ENCODE measurements at places on chromosomes 4 and X. TPM values are rescaled to one million over a fixed set of nuclear protein-coding genes. Genes with fewer than 3 reads are reported as not detected.

DNA sequence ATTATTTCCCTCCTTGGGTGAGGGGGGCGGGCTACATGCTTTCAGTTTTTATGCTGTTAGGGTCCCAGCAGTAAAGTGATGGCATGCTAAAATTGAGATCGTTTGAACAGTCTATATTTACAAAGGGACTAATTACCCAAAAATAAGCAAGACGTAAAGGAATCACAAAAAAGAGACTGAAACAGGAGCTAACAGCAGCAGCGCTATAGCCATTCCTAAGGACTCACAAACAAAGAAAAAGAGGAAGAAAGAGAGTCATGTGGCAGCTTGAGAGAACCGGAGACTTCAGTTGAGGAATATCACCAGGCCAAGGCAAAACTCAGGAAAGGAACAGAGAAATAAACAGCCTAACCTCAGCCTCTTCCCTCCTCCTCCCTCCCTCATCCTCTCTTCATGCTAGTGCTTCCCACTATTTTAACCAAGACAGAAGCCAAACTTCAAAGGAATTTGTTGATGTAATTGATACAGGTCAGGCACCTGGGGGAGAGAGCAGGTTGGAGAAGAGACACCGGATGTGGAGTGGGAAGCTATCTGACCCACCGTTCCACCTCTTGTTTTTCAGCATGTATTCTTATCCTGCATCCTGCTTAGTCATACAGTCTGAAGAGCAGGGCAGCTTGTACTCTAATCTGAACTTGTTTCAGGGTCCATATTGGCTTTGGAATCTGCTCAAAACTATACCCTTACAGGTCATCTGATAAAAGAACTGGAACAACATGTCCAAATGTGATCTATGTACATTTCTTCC, 383.7 kb downstream of the NAF1 start:
- no peak for DNase-seq
- no peak overlapping the region for H3K4me3 ChIP-seq
- no peaks in the 10 kb centered on the region for H3K27me3 ChIP-seq
- no peaks in the 10 kb centered on the region for H3K4me1 ChIP-seq
- no peak overlapping the region for H3K27ac ChIP-seq
- no peaks in the 10 kb centered on the region for H3K36me3 ChIP-seq

DNA sequence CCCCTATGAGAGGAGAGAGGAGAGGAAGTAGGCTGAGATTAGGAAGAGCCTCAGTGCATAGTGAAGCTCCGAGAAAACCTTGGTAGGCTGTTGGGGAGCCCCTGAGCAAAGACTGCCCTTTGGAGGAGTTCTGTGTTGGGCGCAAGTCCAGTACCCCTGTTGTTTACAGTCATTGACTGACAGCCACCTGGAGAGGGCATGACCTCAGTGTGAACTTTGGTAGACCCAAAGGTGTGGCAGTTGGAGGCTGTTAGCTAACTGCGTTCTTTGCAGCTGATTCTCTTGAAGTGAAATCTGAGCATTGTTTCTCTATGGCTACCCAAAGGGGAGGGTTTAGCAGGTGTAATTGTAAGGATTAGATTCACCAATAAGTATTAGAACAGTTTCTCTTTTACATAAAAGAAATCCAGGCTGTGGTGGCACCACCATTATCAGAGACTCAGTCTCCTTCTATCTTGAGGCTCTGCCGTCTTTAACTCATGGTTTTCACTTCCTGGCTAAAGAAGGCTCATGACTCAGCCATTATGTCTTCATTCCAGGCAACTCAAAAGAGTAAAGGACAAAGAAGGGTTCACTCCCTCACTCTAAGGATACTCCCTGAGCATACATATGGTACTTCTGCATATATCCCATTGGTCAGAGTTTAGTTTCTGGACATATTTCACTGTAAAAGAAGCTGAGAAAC, 33.4 kb downstream of the ANXA3 start:
- DNase-seq = no peak
- no peaks in the 10 kb centered on the region for H3K4me1 ChIP-seq
- H3K27me3 ChIP-seq = no peaks in the 10 kb centered on the region
- H3K4me3 ChIP-seq = no peak overlapping the region
- no peaks in the 10 kb centered on the region for H3K36me3 ChIP-seq
- H3K27ac ChIP-seq = no peak overlapping the region

The VCX3A gene
- not detected for total RNA-seq

GRCh38 chr4:54315561-54316538, 86.8 kb downstream of the PDGFRA start:
- DNase-seq = no peak
- no peak overlapping the region for H3K27ac ChIP-seq
- no peaks in the 10 kb centered on the region for H3K27me3 ChIP-seq
- H3K36me3 ChIP-seq = no peaks in the 10 kb centered on the region

The KLB gene
- total RNA-seq = 0.08 TPM

The FRMD7 gene
- total RNA-seq = 0.30 TPM

The DOK7 gene
- total RNA-seq = 33.4 TPM

DNA sequence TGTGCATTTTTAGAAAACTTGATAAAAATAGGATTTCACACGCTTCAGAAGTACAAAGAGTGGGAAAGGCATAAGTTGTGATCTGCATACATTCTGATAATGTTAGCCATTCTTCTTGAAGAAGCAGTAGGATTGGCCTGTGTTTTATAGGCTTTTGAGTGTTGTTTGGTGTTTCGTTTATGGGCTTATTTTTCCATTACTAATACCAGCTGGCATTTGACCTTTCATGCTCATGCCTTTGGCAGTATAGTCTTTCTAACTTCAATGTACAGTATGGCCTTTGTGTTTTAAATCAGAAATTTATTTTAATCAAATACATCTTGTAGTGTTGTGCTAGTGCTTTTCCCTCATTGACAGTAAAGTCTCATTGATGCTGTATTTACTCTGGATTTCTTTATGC, 51.5 kb upstream of the SLC4A4 start:
- no peaks in the 10 kb centered on the region for H3K27me3 ChIP-seq
- no peaks in the 10 kb centered on the region for H3K36me3 ChIP-seq
- DNase-seq = no peak
- H3K4me1 ChIP-seq = no peaks in the 10 kb centered on the region

The JADE1 gene
- total RNA-seq = 34.9 TPM

The PNCK gene
- 0.75 TPM for total RNA-seq

GRCh38 chrX:23732704-23733103, 10.4 kb downstream of the ACOT9 start:
- no peak overlapping the region for H3K27ac ChIP-seq
- no peak for DNase-seq
- H3K27me3 ChIP-seq = no peaks in the 10 kb centered on the region
- no peak overlapping the region for H3K4me3 ChIP-seq
- no peaks in the 10 kb centered on the region for H3K4me1 ChIP-seq
- H3K36me3 ChIP-seq = no peaks in the 10 kb centered on the region

GRCh38 chr4:96455045-96455720, 615.3 kb downstream of the PDHA2 start:
- no peaks in the 10 kb centered on the region for H3K4me1 ChIP-seq
- no peak overlapping the region for H3K27ac ChIP-seq
- H3K27me3 ChIP-seq = no peaks in the 10 kb centered on the region
- H3K4me3 ChIP-seq = no peak overlapping the region
- no peaks in the 10 kb centered on the region for H3K36me3 ChIP-seq
- DNase-seq = no peak

- H3K4me3 ChIP-seq = no peak overlapping the region
- H3K27me3 ChIP-seq = no peaks in the 10 kb centered on the region
- H3K27ac ChIP-seq = no peak overlapping the region
- no peaks in the 10 kb centered on the region for H3K36me3 ChIP-seq
- DNase-seq = peak; percentile 39
- H3K4me1 ChIP-seq = peaks cover 2% of the 10 kb centered on the region
Measured at GRCh38 chrX:13647709-13648212, 5.2 kb upstream of the TCEANC start.

- no peak for DNase-seq
- H3K27me3 ChIP-seq = no peaks in the 10 kb centered on the region
- no peak overlapping the region for H3K27ac ChIP-seq
Measured at GRCh38 chr4:136800248-136800647, 732.0 kb downstream of the PCDH18 start.

The MAGEA10 gene
- total RNA-seq = not detected

DNA sequence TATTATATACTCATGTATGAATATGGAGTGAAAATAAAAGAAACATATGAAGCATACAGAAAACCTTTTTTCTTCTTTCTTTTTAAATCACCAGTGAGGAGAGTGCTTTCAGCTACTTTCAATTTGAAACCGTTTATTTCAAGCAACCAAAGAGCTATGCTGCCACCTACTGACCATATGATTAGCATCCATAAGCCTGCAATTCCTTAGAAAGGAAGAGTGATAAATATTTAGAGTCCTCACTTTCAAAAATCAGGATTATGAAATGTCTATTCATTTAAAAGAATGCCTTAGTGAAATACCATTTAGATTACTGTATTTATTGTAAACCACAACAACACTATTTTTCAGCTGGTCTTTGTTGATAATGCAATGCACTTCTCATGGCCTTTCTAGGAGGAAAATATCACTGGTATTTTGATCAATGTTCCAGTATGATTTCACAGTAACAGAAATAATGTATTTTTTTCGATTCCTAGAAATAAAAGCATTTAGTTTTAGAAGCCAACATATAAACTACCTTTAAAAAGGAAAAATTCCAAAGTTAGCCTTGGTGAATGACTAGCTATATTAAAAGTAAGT, 667.6 kb downstream of the PCDH18 start:
- no peaks in the 10 kb centered on the region for H3K36me3 ChIP-seq
- DNase-seq = no peak
- H3K4me3 ChIP-seq = no peak overlapping the region

- H3K27ac ChIP-seq = no peak overlapping the region
- no peaks in the 10 kb centered on the region for H3K27me3 ChIP-seq
- H3K4me1 ChIP-seq = no peaks in the 10 kb centered on the region
Measured at GRCh38 chrX:118595501-118596042, 100.0 kb downstream of the DOCK11 start.

The PARM1 gene
- 13.6 TPM for total RNA-seq

GRCh38 chr4:36189511-36190226, 54.6 kb downstream of the ARAP2 start:
- no peaks in the 10 kb centered on the region for H3K36me3 ChIP-seq
- H3K4me1 ChIP-seq = no peaks in the 10 kb centered on the region
- H3K27me3 ChIP-seq = no peaks in the 10 kb centered on the region
- H3K27ac ChIP-seq = no peak overlapping the region
- no peak overlapping the region for H3K4me3 ChIP-seq

- no peak overlapping the region for H3K27ac ChIP-seq
- peak overlapping the region; percentile 49 for H3K4me3 ChIP-seq
- no peaks in the 10 kb centered on the region for H3K36me3 ChIP-seq
- DNase-seq = peak; percentile 61
Measured at GRCh38 chr4:6308899-6309643, 39.4 kb downstream of the WFS1 start.

The PASD1 gene
- total RNA-seq = not detected

GRCh38 chr4:34220601-34221000, 2023.7 kb downstream of the ARAP2 start:
- DNase-seq = no peak
- H3K27ac ChIP-seq = no peak overlapping the region
- H3K4me3 ChIP-seq = no peak overlapping the region
- H3K36me3 ChIP-seq = no peaks in the 10 kb centered on the region

GRCh38 chrX:70096052-70096451, 33.8 kb downstream of the OTUD6A start:
- no peak overlapping the region for H3K27ac ChIP-seq
- DNase-seq = no peak
- H3K4me3 ChIP-seq = no peak overlapping the region
- no peaks in the 10 kb centered on the region for H3K36me3 ChIP-seq

DNA sequence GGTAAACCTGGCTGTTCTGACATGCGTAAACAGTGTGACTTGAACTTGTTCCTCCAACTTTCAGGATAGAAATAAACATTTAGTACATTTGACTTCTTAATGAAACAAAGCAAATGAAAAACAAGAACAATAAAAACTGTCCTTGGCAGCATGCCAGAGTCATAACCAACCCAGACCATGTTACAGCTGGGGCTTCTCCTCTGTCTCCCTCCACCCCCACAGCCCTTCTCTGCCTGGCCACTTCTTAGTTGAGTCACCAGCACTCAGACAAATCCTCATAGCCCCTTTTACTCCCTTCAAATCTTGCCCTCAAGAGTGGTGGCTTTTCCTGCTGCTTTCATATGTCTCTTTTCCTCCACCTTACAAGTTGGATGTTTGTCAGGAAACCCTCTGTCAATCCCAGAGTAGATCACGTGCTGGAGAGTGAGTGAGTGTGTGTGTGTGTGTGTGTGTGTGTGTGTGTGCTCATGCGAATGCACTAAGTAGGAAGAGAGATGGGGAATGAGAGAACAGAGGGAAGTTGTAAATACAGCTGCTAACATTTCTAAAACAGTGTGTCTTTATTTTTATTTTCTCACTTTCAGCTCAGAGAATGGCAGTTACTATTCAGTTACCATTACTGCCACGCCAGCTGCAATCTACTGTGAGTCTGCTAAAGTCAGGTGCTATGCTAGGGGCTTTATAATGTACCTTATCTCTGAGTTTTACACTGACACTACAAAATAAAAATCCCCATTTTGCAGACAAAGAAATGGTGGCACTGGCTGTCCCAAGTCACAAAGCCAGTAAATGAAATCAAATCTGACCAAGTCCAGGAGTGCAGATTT, 15.0 kb downstream of the SCARB2 start:
- H3K27me3 ChIP-seq = no peaks in the 10 kb centered on the region
- DNase-seq = peak; percentile 62
- H3K27ac ChIP-seq = no peak overlapping the region
- H3K4me1 ChIP-seq = peaks cover 30% of the 10 kb centered on the region

- H3K36me3 ChIP-seq = no peaks in the 10 kb centered on the region
- DNase-seq = no peak
- H3K27ac ChIP-seq = no peak overlapping the region
- no peaks in the 10 kb centered on the region for H3K4me1 ChIP-seq
- no peaks in the 10 kb centered on the region for H3K27me3 ChIP-seq
Measured at GRCh38 chr4:57158762-57159161, 48.6 kb upstream of the IGFBP7 start.

The TXK gene
- 0.20 TPM for total RNA-seq

The HEPH gene
- total RNA-seq = 20.3 TPM

The DMD gene
- total RNA-seq = 47.5 TPM

- H3K27me3 ChIP-seq = no peaks in the 10 kb centered on the region
- H3K4me3 ChIP-seq = no peak overlapping the region
- no peaks in the 10 kb centered on the region for H3K36me3 ChIP-seq
- peaks cover 1% of the 10 kb centered on the region for H3K4me1 ChIP-seq
Measured at GRCh38 chr4:56348576-56348975, 38.7 kb downstream of the AASDH start.

- H3K4me3 ChIP-seq = no peak overlapping the region
- no peaks in the 10 kb centered on the region for H3K4me1 ChIP-seq
- no peak for DNase-seq
Measured at GRCh38 chr4:182231496-182231895, 11.7 kb upstream of the TENM3 start.

Measured in ovary (tissue), 10 donors.